ENCODE measurements at places on chromosomes 12 and 14.

DNA sequence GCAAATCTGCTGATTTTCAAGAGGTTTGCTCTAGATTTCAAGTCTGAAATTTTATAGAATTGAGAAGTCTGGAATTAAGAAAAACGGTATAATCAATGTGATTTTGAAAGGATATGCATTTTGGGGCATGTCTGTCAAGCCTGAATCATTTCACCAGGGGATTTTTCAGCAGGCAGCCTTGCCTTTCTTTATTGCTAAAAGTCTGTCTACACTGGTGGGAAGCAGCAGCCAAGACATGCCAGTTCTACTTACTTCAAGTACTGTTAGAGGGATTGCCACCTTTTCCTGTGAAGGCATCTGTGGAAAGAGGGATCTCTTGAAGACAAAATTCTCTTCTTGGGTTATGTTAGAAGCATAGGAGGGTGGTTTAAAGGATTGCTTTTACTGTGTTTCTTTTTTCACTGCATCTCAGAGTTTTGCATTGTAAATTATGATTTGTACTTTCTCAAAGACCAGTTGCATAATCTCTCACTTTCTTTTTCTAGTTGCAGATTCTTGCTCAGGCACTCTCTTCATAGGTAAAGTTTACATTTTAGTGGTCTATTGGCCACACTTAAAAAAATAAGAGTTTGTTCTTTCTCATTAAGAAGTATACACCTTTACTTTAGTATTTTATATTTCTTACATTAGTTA is 837.0 kb downstream of the GALC start:
- no peak for DNase-seq

GRCh38 chr12:126899926-126900792 is 1366.8 kb upstream of the TMEM132C start:
- no peak for DNase-seq

- DNase-seq, result no peak
Measured at GRCh38 chr14:43651896-43652295, 855.2 kb downstream of the FSCB start.

DNA sequence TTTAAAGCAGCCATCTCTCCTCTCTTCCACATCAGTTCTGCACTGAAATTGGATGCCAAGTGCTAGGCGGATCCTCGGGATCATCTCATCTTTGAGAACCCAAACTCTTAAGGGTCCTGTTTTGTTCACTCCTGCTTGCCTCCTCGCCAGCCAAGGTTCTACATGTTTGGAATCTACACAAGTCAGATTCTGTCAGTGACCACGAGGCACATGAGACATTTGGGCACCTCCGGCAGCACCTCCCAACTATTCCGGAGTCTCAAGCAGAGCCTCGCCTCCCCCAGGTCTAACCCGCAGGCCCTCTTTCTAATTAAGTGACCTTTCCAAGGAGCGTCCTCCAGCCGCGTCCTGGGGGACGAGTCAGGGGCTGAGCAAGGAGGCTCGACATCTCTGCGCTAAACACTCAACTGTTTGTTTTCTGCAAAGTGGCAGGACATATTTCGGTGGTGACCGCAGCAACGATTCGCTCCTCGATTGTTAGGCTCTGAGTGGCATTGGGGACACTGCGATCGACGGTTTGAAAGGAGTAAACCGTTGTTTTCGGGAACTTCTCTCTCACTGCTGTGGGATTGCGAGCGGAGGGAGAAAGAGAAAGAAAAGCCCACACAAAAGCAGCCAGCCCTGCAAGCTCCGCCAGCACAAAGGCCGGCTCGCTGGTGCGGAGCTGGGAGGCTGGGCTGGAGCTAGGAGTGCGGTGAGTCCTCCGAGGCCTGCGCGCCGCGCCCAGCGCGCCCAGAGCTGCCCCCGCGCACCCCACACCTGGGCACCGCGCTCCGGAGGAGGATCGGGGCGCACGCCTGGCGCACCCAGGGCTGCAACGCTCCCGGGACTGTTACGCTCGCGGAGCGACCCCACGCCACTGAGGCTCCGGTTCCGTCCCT is 640 bp downstream of the ARMH4 start:
- peak; percentile 28 for DNase-seq

DNA sequence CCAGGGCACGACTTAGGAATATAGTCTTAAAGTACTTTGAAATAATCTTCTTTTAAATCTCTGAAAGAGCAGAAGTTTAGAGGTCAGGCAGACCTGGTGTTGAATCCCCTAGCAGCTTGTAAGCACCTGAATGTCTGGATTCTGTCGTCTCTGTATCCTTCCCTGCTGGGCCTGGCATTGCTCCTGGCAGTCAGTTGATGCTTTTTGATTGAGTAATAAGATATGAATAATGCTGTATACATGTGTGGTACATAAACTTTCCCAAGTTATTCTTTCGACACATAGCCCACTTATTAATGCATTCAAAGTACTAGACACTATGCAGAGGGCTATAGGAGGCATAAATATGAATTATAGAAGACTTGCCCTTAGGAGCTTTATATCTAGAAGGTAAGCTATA is 31.4 kb downstream of the EVL start:
- no peak for DNase-seq

DNA sequence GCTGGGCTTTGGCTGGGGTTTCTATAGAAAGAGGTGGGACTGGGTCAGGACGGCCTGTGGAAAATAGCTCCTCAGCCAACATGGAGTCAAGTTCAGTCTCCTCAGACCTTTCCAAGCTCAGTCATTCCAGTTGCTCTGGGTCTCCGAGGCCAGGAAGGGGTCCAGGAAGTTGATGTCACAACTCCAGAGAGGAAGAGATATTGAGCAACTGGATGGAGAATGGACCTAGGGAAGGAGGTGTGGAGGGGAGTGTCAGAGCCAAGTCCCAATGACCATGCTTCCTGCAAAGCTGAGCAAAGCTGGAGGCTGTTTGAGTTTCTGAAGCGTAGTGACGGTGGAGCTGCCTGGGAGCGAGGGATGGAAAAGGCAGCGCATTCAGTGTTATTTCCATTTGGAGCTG is 86.1 kb downstream of the SLC24A4 start:
- DNase-seq, result no peak

DNA sequence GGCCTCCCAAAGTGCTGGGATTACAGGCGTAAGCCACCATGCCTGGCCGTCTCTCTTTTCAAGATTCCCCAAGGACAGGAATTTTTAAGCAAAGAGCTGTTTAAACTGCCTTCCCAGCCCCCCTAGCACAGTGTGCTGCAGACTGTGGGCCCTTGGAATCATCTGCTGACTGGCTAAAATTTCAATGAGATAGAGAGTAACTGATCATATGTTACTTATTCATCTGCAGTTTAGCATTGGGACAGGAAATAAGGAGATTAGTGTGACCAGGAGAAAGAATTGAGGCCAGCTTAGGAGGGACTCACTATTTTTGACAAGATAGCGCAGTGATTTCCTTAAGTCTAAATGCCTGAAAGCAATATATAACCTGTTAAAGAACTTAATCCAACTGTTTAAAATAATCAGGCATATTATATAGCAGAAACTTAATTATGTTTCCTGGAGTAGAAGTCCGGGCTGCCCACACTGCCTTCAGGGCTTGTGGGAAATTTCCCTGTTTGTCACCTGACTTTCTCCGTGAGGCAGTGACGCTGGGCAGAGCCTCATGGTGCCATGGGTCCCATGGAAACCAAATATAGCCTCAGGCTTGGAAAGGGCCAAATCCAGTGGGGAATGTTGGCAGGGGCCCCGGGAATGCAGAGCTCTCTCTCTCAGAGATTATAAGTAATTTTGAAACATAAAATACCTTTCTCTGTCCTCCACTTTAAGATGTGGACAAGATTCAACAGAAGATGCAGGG is 22.8 kb upstream of the CEBPE start:
- DNase-seq, result no peak

GRCh38 chr14:28772613-28773012 is 6.0 kb downstream of the FOXG1 start:
- no peak for DNase-seq

DNA sequence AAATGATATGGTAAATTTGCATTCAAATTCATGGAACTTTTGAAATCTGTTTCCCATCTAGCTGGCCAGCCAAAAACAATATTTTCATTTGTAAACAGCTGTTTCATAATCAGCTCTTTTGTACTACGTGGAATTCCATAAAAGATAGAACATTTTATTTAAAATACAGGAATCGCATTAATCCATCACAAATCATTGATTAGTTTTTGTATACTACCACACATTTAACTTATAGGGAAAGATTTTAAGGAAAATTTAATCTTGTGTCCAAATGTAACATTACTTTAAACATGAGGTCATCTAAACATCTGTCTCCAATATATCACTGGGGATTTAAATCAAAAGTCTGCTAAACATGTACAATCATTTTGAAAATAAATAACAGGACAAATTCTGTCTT is 33.5 kb downstream of the SLC25A21 start:
- DNase-seq, result no peak

DNA sequence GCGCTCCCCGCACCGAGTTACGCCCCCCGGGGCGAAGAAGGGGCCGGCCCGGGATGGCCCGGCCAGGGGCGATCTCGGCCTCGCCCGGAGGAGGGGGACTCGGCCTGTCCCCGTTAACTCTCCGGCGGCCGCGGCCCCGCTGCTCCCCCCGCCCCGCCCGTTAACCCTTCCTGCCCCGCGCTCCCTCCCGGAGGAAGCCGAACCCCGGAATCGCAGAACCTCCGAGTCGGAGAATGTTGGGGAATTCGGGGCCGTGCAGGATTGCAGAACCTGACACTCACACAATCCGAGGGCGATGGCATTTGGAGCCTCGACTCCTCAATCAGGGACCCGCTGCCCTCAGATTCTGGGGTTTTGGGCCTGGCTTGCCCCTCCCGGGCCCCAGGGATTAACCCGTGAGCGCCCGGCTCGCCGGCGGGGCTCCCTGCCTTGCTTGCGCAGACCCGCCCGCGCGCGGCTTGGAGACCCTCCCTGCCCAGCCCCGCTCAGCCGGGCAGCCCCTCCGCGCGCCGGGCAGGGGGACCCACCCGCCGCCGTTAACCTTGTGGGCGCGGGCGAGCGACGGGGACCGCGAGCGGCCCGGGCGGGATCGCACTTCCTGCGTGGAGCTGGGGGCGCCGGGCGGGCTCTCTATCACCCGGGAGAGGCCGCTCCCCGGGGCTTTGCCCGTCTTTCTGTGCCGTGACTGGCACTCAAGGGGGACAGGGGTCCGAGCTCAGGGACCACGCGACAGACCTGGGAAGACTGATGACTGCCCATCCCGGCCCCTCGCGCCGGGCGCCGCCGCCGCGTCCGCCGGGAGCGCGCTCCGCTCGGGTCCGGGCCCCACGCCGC is 18.8 kb downstream of the BEGAIN start:
- DNase-seq, result no peak

Measured in endothelial cell (in vitro differentiated cells).